ENCODE measurements at places on chromosomes 11 and 22.

- no peak for DNase-seq
Observed at GRCh38 chr11:68165601-68166000, 44.4 kb upstream of the CHKA start.

DNA sequence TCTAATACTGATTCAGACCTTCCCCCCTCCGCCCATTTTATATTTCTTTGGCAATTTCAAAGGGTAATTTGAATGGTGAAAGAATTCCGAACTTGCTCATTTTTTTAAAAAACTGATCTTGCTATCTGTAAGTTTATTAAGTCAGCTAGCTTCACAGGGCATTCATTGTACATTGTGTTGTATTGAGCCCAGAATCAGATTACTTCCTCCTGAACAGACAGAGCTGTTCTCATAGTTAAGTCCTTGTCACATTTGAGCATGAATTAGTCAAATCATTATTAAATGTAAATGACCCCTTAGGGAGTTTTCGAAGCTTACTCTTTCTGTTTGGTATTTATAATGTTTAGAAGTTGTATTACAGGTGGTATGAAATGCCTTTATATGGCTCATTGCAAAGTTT lies 34.4 kb downstream of the CYP2R1 start:
- no peak for DNase-seq

GRCh38 chr11:32610797-32611352 lies 27.2 kb downstream of the EIF3M start:
- no peak for DNase-seq

DNA sequence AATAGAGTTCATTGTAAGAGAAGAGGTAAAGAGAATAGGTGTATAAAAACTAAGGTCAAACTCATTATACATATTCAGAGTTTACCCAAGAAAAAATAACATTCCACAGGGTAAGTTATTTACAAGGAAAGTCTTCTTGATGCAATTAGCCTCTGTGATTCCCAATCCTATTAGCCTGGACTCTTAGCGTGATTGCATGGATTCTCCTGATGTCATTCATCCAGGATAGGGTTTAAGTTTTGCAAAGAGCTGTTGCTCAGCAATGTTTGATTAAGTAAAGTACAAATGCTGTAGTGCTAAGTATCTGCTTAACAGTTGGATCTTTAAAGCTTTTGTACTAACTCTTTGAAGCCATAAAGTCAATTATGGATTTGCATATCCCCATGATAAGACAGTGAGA lies 767.8 kb upstream of the LUZP2 start:
- no peak for DNase-seq

- DNase-seq, result no peak
Observed at GRCh38 chr11:11871991-11872401, 30.2 kb downstream of the USP47 start.

- DNase-seq, result no peak
Observed at GRCh38 chr11:71342116-71342515, 89.7 kb upstream of the SHANK2 start.

DNA sequence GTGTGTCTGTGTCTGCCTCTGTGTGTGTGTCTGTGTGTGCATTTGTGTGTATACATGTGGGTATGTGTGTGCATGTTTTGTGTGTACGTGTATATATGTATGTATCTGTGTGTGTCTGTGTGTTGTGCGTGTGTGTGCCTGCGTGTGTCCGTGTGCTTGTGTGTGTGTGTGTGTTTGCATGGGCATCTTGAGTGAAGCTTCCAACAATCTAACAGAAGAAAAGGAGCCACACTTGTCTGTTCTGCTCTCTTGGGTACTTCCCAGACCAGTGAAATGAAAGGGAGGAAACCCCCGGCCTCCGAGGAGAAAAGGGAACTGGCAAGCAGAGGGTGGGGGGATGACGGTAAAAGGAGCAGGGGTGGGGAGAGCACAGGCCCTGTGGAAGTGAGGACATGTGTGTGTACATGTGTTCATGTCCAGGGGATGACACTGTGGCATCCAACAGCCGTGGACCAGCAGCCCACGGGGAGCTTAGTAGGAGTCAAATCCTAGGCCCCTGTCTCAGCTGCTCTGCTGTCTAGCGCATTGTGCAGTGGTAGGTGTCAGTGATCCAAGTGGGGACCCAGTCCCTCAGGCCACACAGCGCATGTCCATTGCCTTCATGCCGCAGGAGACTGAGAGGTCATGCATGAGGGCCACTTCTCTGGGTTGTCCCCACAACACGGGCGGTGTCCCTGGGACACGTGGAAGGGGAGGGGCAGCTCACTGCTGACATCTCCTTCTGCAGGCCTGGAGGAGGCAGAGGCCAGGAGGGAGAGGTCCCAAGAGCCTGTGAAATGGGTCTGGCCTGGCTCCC lies 8.1 kb downstream of the CSF2RB start:
- no peak for DNase-seq

All from stimulated activated CD8-positive, alpha-beta memory T cell treated with anti-CD3 and anti-CD28 coated beads, Interleukin-7, amount 100 ng/mL, for 1 hour (primary cell).